ENCODE measurements at places on chromosomes 6 and 20. TPM values are rescaled to one million over a fixed set of nuclear protein-coding genes. Genes with fewer than 3 reads are reported as not detected.

Gene DUSP15
- total RNA-seq: 1.1 TPM

DNA sequence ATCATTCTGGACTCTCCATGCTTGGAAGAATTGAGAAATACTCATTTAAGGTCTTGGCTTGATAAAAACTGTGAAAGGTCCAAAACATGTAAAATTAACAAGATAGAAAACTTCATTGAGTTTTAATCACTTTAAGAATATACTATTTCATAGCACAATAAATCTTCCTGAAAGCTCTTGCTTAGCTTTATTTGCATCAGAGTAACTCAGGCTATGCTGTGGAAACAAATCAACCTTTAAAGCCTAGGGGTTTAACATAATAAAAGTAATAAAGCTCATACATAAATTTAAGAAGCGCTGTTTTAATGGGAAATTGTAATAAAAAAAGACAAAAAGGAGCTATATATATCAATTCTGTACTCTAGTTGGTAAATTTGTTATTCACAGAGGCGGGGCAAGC lies 77.2 kb upstream of the PTCHD4 start:
- DNase-seq: no peak
- no peak overlapping the region for H3K27ac ChIP-seq
- H3K4me3 ChIP-seq: no peak overlapping the region
- H3K36me3 ChIP-seq: no peaks in the 10 kb centered on the region

Gene CPXM1
- total RNA-seq: 25.8 TPM

Gene TGM3
- total RNA-seq: 0.37 TPM

GRCh38 chr6:155174576-155175211 lies 89.1 kb upstream of the CLDN20 start:
- H3K36me3 ChIP-seq: no peaks in the 10 kb centered on the region
- H3K27ac ChIP-seq: no peak overlapping the region
- DNase-seq: no peak
- H3K27me3 ChIP-seq: no peaks in the 10 kb centered on the region

- H3K27ac ChIP-seq: no peak overlapping the region
- no peak for DNase-seq
- no peaks in the 10 kb centered on the region for H3K27me3 ChIP-seq
- H3K4me1 ChIP-seq: no peaks in the 10 kb centered on the region
- no peaks in the 10 kb centered on the region for H3K36me3 ChIP-seq
Measured at GRCh38 chr6:76779068-76779467, 684.2 kb downstream of the HTR1B start.

DNA sequence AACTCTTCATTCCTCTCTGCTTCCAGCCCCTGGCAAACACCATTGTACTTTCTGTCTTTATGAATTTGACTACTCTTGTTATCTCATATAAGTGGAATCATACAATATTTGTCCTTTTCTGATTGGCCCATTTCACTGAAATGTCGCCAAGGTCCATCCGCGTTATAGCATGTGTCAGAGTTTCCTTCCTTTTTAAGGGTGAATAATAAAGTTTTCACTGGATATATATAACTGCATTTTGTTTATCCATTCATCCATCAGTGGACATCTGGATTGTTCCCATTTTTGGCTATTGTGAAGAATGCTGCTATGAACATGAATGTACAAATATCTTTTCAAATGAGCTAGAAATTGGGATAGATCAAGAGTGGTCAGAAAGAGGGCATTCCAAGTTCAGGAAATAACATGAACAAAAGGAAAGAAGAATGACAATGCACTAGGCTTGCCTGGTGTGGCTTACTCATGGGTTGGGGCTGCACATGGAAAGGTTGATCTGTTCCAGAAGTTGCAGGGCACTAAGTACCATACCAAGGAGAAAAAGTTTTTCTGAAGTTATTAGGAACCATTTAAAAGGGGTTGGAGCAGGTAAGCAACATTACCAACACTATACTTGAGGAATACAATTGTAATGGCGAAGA lies 10.0 kb upstream of the L3MBTL3 start:
- H3K27me3 ChIP-seq: no peaks in the 10 kb centered on the region
- no peak overlapping the region for H3K4me3 ChIP-seq
- DNase-seq: no peak
- no peaks in the 10 kb centered on the region for H3K36me3 ChIP-seq
- H3K4me1 ChIP-seq: no peaks in the 10 kb centered on the region
- no peak overlapping the region for H3K27ac ChIP-seq

DNA sequence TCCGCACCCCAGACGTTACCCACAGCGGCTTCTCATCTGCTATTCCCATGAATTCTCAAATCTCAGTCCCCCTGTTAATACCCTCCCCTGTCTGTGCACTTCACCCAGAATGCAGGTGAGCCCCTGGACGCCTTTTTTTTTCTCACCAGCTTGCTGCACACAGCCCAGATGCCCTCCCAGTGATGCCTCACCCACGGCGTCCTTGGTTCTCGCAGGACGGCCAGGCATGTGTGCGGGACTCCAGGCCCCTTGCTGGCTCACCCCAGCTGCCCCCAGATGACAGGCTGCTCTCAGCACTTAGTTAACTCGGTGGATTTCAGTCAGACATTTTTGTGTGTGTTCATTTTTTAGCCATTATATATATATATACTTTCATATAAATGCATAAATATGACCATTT lies 25.4 kb upstream of the PI16 start:
- DNase-seq: no peak
- H3K4me3 ChIP-seq: no peak overlapping the region
- H3K27me3 ChIP-seq: no peaks in the 10 kb centered on the region
- H3K4me1 ChIP-seq: no peaks in the 10 kb centered on the region

GRCh38 chr6:121491576-121491975 lies 56.1 kb downstream of the GJA1 start:
- no peak for DNase-seq
- no peaks in the 10 kb centered on the region for H3K27me3 ChIP-seq
- no peaks in the 10 kb centered on the region for H3K36me3 ChIP-seq
- no peaks in the 10 kb centered on the region for H3K4me1 ChIP-seq
- no peak overlapping the region for H3K27ac ChIP-seq

GRCh38 chr20:43827940-43828562 lies 86.6 kb upstream of the TOX2 start:
- no peak overlapping the region for H3K4me3 ChIP-seq
- no peak for DNase-seq
- H3K27ac ChIP-seq: no peak overlapping the region
- H3K27me3 ChIP-seq: peaks cover 19% of the 10 kb centered on the region
- H3K4me1 ChIP-seq: no peaks in the 10 kb centered on the region

Gene PHF10
- total RNA-seq: 37.0 TPM

GRCh38 chr20:17109307-17109706 lies 117.5 kb upstream of the PCSK2 start:
- no peak overlapping the region for H3K27ac ChIP-seq
- no peak overlapping the region for H3K4me3 ChIP-seq
- no peaks in the 10 kb centered on the region for H3K4me1 ChIP-seq

Gene FHL5
- 13.3 TPM for total RNA-seq

DNA sequence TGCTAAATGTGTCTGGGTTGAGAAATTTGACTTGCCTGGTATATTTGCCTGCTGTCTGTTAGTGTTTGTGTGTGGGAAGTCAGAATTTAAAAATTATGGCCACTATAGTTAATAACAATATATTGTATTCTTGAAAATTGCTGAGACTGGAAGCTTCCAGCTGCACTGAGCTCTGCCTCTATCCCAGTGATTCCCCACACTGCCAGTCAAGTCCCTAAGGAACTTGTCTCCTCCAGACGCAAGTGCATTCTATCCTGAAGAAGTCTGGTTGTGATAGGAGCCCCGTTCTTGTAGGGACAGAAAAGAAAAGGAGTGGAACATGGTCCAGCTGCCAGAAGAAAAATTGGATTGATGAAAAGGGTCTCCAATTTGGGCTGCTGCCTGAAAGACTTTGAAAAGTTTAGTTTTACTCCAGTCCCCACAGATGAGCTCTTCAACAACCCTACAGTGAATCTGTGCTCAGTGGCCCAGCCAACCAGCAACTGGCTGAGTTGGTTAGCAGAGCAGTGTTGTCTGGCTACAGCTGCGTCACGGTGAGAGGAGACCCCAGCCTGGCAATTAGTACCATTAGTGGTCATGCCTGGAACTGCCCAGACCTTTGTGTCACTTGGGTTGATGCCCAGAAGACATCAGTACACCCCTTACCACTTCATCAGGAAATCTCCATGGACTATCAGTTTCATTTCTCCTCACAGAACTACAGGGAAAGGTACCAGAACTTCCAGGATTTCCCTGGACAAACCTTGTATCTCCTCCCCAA lies 183.1 kb upstream of the MCHR2 start:
- H3K4me1 ChIP-seq: no peaks in the 10 kb centered on the region
- H3K4me3 ChIP-seq: no peak overlapping the region
- no peak for DNase-seq
- H3K27ac ChIP-seq: no peak overlapping the region
- no peaks in the 10 kb centered on the region for H3K27me3 ChIP-seq

DNA sequence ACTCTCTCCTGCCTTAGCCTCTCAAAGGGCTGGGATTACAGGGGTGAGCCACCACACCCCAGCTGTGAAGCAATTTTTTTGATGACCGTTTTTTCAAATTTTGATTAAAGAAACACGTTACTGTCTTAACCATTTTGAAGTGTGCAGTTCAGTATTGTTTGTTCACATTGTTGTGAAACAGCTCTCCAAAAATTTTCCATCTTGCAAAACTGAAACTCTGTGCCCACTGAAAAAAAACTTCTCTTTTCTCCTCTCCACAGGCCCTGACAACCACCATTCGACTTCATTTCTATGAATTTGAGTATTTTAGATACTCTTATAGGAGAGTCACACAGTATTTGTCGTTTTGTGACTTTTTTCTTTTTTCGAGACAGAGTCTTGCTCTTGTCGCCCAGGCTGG lies 53.9 kb downstream of the ECT2L start:
- no peak for DNase-seq
- no peaks in the 10 kb centered on the region for H3K36me3 ChIP-seq
- no peak overlapping the region for H3K4me3 ChIP-seq
- H3K27ac ChIP-seq: no peak overlapping the region
- H3K27me3 ChIP-seq: no peaks in the 10 kb centered on the region
- H3K4me1 ChIP-seq: no peaks in the 10 kb centered on the region

Gene CENPW
- total RNA-seq: 8.5 TPM

Gene ALDH8A1
- total RNA-seq: 0.99 TPM

Gene C6orf52
- 0.58 TPM for total RNA-seq

DNA sequence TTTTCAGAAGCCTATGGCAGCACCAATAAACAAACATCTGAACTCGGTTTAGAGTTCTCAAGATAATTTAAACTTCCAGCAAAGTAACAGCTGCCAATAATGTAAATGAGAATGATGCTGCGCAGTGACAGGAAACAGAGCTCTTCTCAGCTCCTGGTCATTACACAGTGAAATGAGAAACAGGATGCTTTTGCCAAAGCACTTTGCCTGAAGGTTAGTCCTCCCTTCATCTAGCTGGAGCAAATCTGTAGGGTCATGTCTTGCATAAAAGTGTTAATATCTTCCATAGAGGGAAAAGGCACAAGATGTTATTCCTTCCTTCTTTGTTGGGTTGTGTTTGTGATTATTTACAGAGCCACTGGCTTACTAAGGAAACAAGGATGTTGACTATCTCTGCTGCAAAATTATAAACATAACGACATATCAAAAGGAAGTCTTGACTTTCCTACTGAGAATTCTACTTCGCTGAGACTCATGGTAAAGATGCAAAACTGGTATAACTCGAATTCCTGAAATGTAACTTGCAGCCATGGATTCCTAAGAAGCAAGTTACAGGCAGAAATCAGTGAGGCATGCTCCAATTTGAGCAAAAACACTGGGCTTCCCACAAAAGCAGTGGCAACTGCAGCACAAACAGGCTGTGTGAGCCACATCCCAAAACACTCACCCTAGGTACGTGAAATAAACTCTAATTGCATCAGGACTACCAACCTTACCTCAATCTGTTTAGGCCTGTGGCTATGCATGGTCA lies 102.5 kb upstream of the BEND6 start:
- H3K27ac ChIP-seq: no peak overlapping the region
- H3K27me3 ChIP-seq: peaks cover 12% of the 10 kb centered on the region
- H3K36me3 ChIP-seq: no peaks in the 10 kb centered on the region

DNA sequence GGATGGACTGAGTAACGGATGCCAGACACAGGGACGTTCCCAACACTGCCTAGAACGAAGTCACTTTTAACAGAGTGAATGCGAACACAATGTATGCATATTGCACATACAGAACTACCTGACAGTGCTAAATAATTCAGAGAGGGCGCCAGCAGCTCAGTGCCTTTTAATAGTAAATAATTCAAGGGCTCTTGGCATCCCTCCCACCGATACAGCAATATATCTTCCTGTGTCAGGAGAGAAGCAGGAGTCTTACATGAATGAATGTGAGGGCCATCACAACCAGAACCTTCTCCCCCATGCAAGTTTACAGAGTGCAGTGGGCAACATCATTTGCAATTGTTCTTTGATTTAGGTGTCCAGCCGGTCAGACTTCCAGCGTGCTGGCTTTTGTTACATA lies 88.4 kb upstream of the KCNG1 start:
- DNase-seq: no peak
- no peaks in the 10 kb centered on the region for H3K27me3 ChIP-seq
- H3K4me1 ChIP-seq: no peaks in the 10 kb centered on the region
- H3K36me3 ChIP-seq: no peaks in the 10 kb centered on the region
- H3K4me3 ChIP-seq: no peak overlapping the region
- H3K27ac ChIP-seq: no peak overlapping the region

Gene CAP2
- total RNA-seq: 6.5 TPM

Gene SEMG2
- total RNA-seq: not detected

Gene SAMD5
- total RNA-seq: 11.2 TPM

DNA sequence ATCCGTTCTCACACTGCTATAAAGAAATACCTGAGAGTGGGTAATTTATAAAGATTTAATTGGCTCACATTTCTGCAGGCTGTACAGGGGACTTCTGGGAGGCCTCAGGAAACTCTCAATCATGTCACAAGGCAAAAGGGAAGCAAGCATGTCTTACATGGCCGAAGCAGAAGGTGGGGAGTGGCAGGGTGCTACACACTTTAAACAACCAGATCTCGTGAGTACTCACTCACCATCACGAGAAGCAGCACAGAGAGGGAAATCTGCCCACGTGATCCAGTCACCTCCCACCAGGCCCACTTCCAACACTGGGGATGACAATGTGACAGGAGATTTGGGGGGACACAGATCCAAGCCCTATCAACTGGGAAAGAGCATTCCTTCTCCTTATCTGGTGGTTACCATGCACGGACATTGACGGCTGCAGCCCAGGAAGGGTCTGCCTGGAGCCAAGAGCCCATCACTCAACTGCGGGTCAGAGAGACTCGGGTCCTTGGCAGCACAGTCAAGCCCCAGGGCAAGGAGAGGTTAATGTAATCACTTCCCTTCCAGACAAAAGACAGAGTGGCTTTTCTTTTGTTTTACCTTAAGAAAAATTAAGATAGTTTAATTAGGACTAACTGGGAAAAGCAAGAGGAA lies 112.3 kb upstream of the CST7 start:
- no peaks in the 10 kb centered on the region for H3K4me1 ChIP-seq
- H3K27ac ChIP-seq: no peak overlapping the region
- no peaks in the 10 kb centered on the region for H3K27me3 ChIP-seq
- H3K36me3 ChIP-seq: no peaks in the 10 kb centered on the region
- DNase-seq: no peak
- no peak overlapping the region for H3K4me3 ChIP-seq

GRCh38 chr6:108171918-108172516 lies 6.2 kb downstream of the NR2E1 start:
- no peak for DNase-seq
- H3K36me3 ChIP-seq: no peaks in the 10 kb centered on the region
- no peak overlapping the region for H3K27ac ChIP-seq
- H3K4me1 ChIP-seq: peaks cover 9% of the 10 kb centered on the region

GRCh38 chr6:155881826-155882526 lies 426.3 kb upstream of the NOX3 start:
- H3K27me3 ChIP-seq: no peaks in the 10 kb centered on the region
- peaks cover 4% of the 10 kb centered on the region for H3K4me1 ChIP-seq
- DNase-seq: no peak
- no peak overlapping the region for H3K4me3 ChIP-seq

GRCh38 chr20:3612795-3613572 lies 50.2 kb downstream of the GFRA4 start:
- DNase-seq: no peak
- no peak overlapping the region for H3K4me3 ChIP-seq
- H3K36me3 ChIP-seq: no peaks in the 10 kb centered on the region
- no peaks in the 10 kb centered on the region for H3K4me1 ChIP-seq
